ENCODE measurements at places on chromosomes 2 and 18. TPM values are rescaled to one million over a fixed set of nuclear protein-coding genes. Genes with fewer than 3 reads are reported as not detected.

FBXO48 gene
- total RNA-seq = 2.7 TPM

PCBP1 gene
- total RNA-seq = 212 TPM

MEP1B gene
- not detected for total RNA-seq

THSD7B gene
- total RNA-seq = 1.1 TPM

ACAA2 gene
- 22.0 TPM for total RNA-seq

PROC gene
- total RNA-seq = not detected

CXCR4 gene
- total RNA-seq = 5.5 TPM

PLCD4 gene
- 1.4 TPM for total RNA-seq

PGAP1 gene
- total RNA-seq = 84.2 TPM

MAP3K19 gene
- not detected for total RNA-seq

GRCh38 chr2:222442665-222443064 is 18.3 kb downstream of the SGPP2 start:
- H3K27me3 ChIP-seq = no peaks in the 10 kb centered on the region
- no peak overlapping the region for H3K27ac ChIP-seq
- no peak overlapping the region for H3K4me3 ChIP-seq
- no peak for DNase-seq

- H3K27me3 ChIP-seq = no peaks in the 10 kb centered on the region
- DNase-seq = no peak
- H3K36me3 ChIP-seq = no peaks in the 10 kb centered on the region
- H3K27ac ChIP-seq = no peak overlapping the region
- no peaks in the 10 kb centered on the region for H3K4me1 ChIP-seq
These were observed 113.8 kb upstream of the SLC38A11 start for GRCh38 chr2:165069151-165069550.

- no peak overlapping the region for H3K27ac ChIP-seq
- DNase-seq = no peak
- no peaks in the 10 kb centered on the region for H3K36me3 ChIP-seq
- H3K27me3 ChIP-seq = no peaks in the 10 kb centered on the region
These were observed 193.5 kb downstream of the MCFD2 start for GRCh38 chr2:46722142-46722541.

GRCh38 chr2:3154700-3155099 is 222.9 kb downstream of the EIPR1 start:
- H3K4me1 ChIP-seq = no peaks in the 10 kb centered on the region
- no peak overlapping the region for H3K4me3 ChIP-seq
- no peaks in the 10 kb centered on the region for H3K36me3 ChIP-seq
- peak; percentile 40 for DNase-seq
- no peaks in the 10 kb centered on the region for H3K27me3 ChIP-seq

DNA sequence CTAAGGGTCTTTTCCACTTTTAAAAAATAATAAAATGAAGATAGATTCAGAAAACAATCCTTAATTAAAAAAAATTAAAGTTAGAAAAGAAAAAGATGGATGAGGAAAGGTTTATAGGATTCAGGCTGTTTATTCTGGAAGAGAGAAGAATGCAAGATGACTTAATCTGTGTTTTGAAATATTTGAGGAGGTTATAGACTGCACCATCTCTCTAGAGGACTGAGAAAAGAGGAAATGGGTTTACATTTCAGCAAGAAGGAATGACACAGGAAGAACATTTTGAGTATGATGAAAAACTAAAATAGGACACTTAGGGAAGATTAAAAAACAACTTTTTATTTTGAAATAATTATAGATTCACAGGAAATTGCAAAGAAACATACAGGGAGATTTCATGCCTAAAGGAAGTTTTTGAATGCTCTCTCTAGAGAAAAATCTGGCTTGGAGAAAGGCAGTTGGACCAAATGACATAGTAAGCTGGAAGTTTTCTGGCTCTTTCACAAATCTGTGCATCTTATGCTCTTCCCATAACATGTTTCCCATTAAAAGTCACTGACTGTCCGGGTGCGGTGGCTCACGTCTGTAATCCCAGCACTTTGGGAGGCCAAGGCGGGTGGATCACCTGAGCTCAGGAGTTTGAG is 75.0 kb downstream of the CERS6 start:
- no peak overlapping the region for H3K27ac ChIP-seq
- no peaks in the 10 kb centered on the region for H3K36me3 ChIP-seq
- no peaks in the 10 kb centered on the region for H3K27me3 ChIP-seq
- DNase-seq = no peak

DNA sequence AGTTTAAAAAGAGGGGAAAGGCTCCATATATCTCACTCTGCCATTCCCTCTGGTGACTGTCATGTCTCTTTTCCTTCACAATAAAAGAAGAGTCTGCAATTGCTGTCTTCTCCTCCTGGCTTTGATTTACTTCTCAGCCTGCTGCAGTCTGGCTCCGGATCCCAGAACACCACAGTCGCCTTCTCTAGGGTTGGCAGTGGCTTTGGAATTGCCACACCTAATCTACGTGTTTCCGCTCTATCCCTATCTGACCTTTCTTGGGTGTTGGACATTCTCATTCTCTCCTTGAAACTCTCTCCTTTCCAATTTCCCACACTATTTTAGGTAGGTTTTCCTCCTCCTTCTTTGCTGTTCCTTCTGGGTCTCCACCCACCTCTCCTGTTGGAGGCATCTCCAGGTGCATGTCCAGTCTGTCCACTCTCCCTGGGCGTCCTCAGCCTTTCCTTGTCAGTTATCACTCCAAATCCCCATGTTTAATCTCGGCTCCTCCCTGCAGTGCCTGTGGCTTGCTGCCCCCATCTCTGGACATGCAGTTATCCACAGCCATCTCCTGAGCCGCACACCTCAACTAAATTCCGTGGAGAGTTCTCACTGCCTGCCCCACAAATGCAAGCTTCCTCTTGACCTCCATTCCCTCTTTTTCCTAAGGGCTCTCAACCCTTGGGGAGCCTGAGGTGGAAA is 112.8 kb downstream of the KCTD1 start:
- H3K4me1 ChIP-seq = peaks cover 18% of the 10 kb centered on the region
- DNase-seq = no peak
- H3K4me3 ChIP-seq = no peak overlapping the region
- no peaks in the 10 kb centered on the region for H3K27me3 ChIP-seq

GRCh38 chr2:236171680-236172254 is 3.6 kb upstream of the GBX2 start:
- H3K4me1 ChIP-seq = peaks cover 64% of the 10 kb centered on the region
- H3K27ac ChIP-seq = no peak overlapping the region
- no peaks in the 10 kb centered on the region for H3K36me3 ChIP-seq
- H3K4me3 ChIP-seq = peak overlapping the region; percentile 28

DNA sequence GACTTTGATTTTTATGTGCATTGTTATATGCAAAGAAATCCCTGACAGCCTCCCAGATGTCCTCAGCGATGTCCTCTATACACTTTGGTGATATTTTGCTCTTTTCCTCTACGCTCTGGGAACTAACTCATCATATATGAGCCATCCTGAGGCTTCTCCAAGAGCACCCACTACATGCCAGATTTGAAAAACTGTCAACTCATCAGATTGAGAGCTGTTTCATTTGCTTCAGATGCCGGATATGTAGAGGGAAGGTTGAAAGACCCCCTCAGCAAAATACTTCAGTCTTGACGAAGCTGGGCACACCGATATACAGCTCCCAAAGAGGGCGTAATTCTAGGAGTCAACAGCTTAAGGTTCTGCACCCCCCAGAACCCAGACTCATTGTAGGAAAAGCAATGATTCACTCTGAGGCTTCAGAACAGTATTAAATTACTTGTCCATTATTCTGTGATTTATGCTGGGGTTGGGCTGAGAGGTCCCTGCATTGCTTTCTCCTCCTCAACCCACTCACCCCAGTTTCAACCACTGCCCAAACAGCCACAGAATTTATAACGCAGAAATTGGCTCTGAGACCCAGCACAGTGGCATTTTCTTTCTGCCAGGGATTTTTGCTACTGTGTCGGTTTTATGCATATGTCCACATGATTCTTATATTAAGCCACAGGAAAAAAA is 341.8 kb downstream of the ALK start:
- H3K27me3 ChIP-seq = no peaks in the 10 kb centered on the region
- DNase-seq = no peak
- H3K27ac ChIP-seq = no peak overlapping the region
- H3K4me3 ChIP-seq = no peak overlapping the region
- no peaks in the 10 kb centered on the region for H3K36me3 ChIP-seq

- no peaks in the 10 kb centered on the region for H3K27me3 ChIP-seq
- no peak for DNase-seq
- H3K4me1 ChIP-seq = no peaks in the 10 kb centered on the region
- no peak overlapping the region for H3K4me3 ChIP-seq
- H3K27ac ChIP-seq = no peak overlapping the region
- no peaks in the 10 kb centered on the region for H3K36me3 ChIP-seq
These were observed 60.4 kb downstream of the PDCL3 start for GRCh38 chr2:100623033-100623715.

DNA sequence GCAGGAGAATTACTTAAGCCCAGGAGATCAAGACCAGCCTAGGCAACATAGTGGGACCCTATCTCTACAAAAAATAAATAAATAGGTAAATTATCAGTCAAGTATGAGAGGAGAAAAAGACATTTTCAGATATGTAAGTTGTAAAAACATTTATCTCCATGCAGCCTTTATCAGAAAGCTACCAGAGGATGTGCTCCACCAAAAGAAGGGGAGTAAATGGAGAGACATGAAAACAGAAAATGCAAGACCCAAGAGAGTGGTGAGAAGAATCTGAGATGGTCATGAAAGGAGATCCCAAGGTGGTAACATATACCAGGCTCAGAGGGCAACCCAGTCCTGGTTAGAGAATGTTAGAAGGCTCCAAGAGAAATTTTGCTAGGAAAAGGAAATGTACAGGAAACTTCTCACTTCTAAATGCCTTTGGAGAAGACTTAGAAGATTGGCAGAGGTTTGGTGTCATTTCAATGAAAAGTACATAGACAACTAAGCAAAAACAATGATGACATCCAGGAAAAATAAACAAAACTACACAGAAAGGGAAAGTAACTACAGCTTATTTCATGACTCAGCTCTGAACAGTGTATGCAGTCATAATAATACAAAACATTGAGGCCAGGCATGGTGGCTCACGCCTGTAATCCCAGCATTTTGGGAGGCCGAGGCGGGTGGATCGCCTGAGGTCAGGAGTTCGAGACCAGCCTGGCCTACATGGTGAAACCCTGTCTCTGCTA is 19.5 kb downstream of the CIB4 start:
- no peak for DNase-seq
- no peaks in the 10 kb centered on the region for H3K36me3 ChIP-seq
- H3K4me1 ChIP-seq = no peaks in the 10 kb centered on the region
- H3K4me3 ChIP-seq = no peak overlapping the region
- H3K27me3 ChIP-seq = peaks cover 27% of the 10 kb centered on the region

- DNase-seq = no peak
- no peaks in the 10 kb centered on the region for H3K36me3 ChIP-seq
- H3K27ac ChIP-seq = no peak overlapping the region
- no peaks in the 10 kb centered on the region for H3K4me1 ChIP-seq
- no peaks in the 10 kb centered on the region for H3K27me3 ChIP-seq
- H3K4me3 ChIP-seq = no peak overlapping the region
These were observed 289.3 kb upstream of the HNMT start for GRCh38 chr2:137674991-137675390.

- H3K27ac ChIP-seq = no peak overlapping the region
- no peaks in the 10 kb centered on the region for H3K36me3 ChIP-seq
- H3K4me1 ChIP-seq = peaks cover 14% of the 10 kb centered on the region
- DNase-seq = no peak
These were observed 23.9 kb upstream of the FHL2 start for GRCh38 chr2:105422801-105423200.

GRCh38 chr18:63247506-63247905 is 72.1 kb downstream of the BCL2 start:
- no peaks in the 10 kb centered on the region for H3K36me3 ChIP-seq
- H3K4me3 ChIP-seq = no peak overlapping the region
- no peaks in the 10 kb centered on the region for H3K27me3 ChIP-seq
- no peak for DNase-seq
- peak overlapping the region; percentile 45 for H3K27ac ChIP-seq
- H3K4me1 ChIP-seq = peaks cover 10% of the 10 kb centered on the region

DNA sequence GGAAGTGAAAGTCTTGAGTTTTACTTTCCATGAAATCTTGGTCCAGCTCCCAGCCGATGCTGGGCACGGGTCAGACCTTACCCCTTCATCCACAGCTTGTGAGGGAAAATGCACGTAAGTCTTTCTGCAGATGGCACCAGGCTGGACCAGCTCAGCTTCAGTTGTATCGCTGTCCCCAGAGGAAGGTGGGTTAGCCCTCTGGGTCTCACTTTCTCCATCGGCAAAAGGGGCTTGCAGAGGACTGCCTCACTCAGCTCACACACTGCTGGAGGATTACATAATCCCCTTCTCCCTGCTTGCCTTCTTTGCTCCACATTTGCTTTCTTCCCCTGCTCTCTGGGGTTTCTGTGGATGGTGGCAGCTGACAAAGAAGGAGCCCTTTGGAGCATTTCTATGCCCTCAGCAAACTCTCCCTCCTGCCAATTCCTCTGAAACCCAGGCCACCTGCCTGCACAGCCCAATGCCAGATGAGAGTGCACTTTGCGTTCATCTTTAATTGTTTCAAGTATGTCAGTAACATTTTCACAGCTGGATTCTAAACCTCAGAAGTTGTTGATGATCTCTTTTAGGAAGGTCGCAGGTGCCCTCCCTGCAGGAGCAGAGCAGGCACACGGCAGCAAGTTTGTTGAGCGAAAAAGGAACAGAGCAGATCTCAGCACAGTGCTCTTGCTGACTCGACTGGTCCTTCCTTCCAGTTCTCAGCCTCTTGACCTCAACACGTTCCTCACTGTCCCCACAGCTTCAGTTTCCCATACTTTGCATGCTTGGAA is 155.6 kb upstream of the GLI2 start:
- peaks cover 14% of the 10 kb centered on the region for H3K4me1 ChIP-seq
- H3K27me3 ChIP-seq = peaks cover 2% of the 10 kb centered on the region
- no peak for DNase-seq
- H3K36me3 ChIP-seq = no peaks in the 10 kb centered on the region
- H3K4me3 ChIP-seq = no peak overlapping the region

GRCh38 chr2:19600506-19600905 is 242.1 kb upstream of the OSR1 start:
- DNase-seq = no peak
- no peak overlapping the region for H3K4me3 ChIP-seq
- no peak overlapping the region for H3K27ac ChIP-seq
- no peaks in the 10 kb centered on the region for H3K27me3 ChIP-seq

DNA sequence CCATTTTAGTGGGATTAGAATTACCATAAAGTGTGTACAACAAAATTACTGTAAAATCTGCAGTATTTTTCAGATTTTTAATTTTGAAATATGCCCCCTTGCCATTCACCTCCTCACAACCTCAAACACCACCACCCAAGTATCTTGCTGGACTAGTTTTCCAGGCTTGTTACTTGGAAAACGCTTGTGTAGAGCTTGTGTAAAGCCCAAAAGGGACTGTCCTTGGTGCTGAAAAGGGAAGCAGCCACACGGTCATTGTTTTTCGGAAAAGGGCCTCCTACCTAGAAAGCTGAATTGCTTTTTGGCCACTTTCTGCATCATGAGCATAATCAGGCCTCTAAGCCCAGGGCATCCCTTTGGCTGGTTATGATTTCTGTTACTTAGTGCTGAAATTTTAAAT is 563.4 kb downstream of the LRRTM4 start:
- no peak overlapping the region for H3K4me3 ChIP-seq
- DNase-seq = no peak
- H3K36me3 ChIP-seq = no peaks in the 10 kb centered on the region
- no peak overlapping the region for H3K27ac ChIP-seq
- H3K27me3 ChIP-seq = no peaks in the 10 kb centered on the region
- no peaks in the 10 kb centered on the region for H3K4me1 ChIP-seq

- no peak overlapping the region for H3K27ac ChIP-seq
- no peak for DNase-seq
- H3K36me3 ChIP-seq = peaks cover 46% of the 10 kb centered on the region
- H3K27me3 ChIP-seq = no peaks in the 10 kb centered on the region
- H3K4me3 ChIP-seq = no peak overlapping the region
These were observed 12.8 kb downstream of the TMEM127 start for GRCh38 chr2:96253006-96253405.

GRCh38 chr2:232281858-232282507 is 96.6 kb upstream of the ALPP start:
- H3K36me3 ChIP-seq = no peaks in the 10 kb centered on the region
- H3K27ac ChIP-seq = no peak overlapping the region
- DNase-seq = no peak
- H3K4me1 ChIP-seq = peaks cover 33% of the 10 kb centered on the region
